GM12865 (cell line): ENCODE measurements at places on chromosomes 5 and 9.
A peak's percentile ranks its signal among the peaks of the same experiment; 100 is the strongest.

- DNase-seq: no peak
Observed at GRCh38 chr9:37151812-37152211, 31.4 kb downstream of the ZCCHC7 start.

DNA sequence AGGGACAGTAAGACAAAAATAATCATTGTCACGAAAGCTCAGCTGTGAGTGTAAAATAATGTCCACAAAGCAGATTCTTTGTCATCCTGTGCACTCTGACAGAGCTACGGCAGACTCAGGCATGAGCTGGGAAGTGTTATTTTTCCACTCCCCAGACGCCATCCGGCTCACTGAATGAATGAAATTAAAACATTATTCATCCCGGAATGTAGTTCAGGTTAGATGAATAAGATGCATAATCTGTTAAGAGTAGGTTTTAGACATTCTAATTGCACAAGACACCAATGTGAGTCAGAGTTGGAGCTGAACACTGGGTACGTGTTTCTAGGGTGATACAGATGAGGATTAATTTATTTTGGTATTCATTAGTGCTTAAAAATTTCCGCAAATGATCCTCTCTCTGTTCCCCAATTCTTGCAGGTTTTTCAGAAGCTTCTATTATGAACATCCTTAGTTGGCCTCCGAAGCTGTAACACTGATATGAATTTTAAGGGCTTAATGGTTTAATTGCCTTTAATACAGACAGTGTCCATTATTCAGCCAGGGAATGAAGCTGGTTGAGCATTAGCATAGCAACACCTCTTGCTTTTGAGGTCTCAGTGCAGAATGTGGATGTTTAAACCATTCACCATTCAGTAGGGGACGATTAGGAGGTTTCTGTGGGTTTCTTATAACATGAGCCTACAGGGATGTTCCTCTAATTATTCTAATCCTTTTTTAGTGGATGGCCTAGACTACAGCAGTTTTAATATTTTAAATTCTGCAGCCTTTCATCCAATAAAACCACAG lies 65.6 kb upstream of the FRRS1L start:
- DNase-seq: no peak

GRCh38 chr9:127140181-127140580 lies 17.7 kb upstream of the ANGPTL2 start:
- DNase-seq: no peak

GRCh38 chr5:20145240-20145639 lies 157.2 kb upstream of the CDH18 start:
- no peak for DNase-seq

GRCh38 chr9:15295761-15296405 lies 11.1 kb downstream of the TTC39B start:
- peak; percentile 40 for DNase-seq

DNA sequence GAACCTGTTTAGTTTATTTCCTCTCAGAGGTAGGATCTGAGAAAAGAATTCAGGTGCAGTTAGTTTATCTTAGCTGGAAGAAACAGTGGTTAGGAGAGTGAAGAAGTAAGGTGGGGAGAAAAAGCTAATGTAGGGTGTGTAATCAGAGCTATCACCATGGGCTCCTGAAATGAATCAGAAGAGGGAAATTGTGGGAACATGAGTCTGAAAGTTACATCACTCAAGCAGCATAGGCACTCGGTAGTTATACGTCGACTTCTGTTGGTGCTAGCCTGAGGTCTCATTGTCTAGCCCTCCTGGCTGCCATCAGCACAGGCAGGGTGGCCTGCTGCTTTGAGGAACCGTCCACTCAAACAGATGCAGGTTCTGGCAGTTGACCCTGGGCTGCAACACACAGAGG lies 56.7 kb upstream of the NPR3 start:
- no peak for DNase-seq

DNA sequence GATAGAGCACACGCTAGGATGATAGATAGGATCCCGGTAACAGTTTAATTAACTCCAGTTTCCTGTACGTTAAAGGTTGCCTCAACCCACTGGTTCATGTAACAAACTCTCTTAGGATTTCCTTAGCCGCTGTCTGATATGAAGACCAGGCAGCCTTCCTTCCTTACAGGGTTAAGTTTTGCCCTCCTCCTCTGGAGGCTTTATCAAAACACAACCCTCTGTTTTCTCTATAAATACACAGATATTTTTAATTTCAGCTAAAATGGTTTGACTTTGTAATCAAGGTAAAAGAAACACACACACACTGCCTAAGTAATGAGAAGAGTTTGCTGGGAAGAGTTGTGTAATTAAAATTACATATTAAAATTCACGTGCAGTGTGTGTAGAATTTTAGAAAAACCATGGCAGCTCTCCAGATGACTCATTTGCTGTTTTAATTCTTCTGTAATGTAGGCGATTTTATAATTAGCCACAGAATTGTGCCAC lies 369.8 kb downstream of the CSNK1G3 start:
- DNase-seq: no peak

- DNase-seq: no peak
Observed at GRCh38 chr9:129138476-129139232, 27.4 kb downstream of the PTPA start.
